A172 (cell line): ENCODE measurements at places on chromosomes 1 and 21.

DNA sequence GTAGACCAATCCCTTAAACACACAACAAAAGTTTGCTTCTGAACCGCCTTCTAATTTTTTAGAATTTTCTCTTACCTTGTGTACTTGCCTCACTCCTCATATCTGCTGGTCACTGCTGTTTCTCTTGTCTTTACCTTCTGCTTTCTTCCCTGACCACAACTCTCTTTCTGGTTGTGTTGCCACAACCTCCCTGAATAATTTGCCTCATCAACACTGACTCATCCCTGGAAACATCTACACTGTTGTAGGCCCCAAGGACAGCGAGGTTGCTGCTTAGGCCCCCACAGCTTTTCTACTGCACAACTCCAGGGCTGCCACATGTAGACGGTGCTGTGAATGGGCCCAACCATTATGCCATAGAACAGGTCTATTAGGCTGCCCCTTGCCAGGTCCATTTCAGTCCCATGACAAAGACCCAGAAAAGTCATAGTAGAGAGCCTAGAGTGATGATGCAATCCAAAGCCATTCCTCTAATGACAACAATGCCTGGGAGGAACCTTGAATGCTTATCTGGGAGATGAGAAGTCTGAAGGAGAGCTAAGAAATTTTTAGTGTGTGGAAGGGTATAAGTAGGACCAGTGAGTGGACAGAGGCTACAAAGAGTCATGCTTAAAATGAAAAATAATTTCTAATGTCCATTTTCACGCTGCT is 36.6 kb upstream of the LCE5A start:
- DNase-seq: no peak

GRCh38 chr21:43027846-43028731 is 47.5 kb downstream of the CBS start:
- no peak for DNase-seq

GRCh38 chr21:38352536-38353219 is 95.9 kb downstream of the KCNJ15 start:
- DNase-seq: peak; percentile 74

- no peak for DNase-seq
These were observed 233.0 kb upstream of the IRF2BP2 start for GRCh38 chr1:234842726-234843641.

- no peak for DNase-seq
These were observed 107.5 kb downstream of the RGL1 start for GRCh38 chr1:183912265-183912886.

DNA sequence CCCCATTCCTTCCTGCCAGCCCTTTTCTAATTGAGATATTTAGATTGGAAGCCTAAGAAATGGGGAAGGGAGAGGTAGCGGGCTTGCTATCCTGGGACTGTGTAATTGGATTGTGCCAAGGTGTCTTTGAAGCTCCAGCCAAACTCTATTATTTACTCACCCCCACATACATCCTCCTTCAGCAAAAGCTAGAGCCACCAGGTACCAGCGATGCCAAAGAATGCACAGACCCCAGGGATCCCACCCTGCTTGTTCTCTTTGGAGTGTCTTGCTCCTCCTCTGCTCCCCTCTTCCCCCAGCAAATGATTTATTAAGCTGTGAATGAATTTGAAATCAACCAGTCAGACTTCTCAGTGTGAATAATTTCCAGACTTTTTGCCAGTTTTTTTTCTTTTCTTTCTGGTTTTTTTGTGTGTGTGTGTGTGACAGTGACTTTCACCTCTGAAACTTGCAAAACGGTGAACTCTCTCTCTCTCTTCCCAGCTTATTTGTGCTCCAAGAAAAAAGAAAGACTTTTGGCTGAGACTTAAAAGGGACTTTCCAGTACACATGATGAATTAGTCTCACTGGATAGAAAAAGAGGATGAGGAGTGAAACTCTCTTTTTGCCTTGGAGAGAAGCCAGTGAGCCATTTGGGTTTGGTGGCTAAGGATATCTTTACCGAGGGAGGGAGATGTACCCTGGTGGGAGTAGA is 1.8 kb downstream of the VASH2 start:
- DNase-seq: no peak

DNA sequence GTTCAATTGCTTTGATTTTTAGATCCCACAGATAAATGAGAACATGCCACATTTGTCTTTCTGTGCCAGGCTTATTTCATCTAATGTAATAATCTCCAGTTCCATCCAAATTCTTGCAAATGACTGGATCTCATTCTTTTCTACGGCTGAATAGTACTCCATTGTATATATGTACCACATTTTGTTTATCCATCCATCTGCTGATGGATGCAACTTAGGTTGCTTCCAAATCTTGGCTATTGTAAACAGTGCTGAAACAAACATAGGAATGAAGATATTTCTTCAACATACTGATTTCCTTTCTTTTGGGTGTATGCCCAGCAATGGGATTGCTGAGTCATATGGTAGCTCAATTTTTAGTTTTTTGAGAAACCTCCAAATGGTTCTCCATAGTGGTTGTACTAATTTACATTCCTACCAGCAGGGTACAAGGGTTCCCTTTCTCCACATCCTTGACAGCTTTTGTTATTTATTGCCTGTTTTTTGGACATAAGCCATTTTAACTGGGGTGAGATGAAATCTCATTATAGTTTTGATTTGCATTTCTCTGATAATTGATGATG is 344.4 kb downstream of the KCTD3 start:
- peak; percentile 51 for DNase-seq

- DNase-seq: no peak
These were observed 489 bp downstream of the CELSR2 start for GRCh38 chr1:109249654-109250401.

DNA sequence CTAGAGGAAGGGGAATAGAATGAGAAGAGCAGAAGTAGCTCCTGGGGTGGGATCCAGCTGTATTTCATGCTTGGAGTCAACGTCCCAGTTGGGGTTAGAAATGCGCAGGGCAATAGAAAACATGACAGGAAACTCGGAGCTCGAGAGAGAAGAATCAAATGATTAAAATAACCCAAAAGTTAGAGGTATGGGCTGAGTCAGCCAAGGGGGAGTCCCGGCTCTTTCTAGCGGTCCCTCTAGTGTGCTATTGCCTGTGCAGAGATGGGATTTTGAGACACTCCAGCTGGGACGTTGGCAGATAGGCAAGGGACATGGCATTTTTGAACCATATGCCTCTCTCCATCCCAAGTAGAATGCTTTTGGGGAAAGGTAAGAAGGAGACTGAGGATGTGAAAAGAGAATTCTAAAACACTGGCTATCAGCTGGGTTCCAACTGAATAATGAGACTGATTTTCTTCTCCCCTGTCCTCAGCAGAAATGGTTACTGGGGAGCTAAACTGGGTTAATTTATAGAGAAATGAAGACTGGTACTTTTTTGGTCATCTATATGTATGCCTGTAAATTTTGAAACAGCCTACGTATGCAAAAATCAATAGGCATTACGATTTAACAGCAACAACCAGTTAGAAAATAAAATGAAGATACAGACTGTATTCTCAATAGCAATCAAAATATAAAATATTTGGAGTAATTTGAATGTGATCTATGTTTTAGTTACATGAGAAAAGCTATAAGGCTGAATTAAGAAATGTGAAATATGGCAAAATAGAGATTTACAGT is 7.0 kb upstream of the VPS26C start:
- no peak for DNase-seq

- no peak for DNase-seq
These were observed 8.5 kb downstream of the SSR2 start for GRCh38 chr1:156012051-156012817.

DNA sequence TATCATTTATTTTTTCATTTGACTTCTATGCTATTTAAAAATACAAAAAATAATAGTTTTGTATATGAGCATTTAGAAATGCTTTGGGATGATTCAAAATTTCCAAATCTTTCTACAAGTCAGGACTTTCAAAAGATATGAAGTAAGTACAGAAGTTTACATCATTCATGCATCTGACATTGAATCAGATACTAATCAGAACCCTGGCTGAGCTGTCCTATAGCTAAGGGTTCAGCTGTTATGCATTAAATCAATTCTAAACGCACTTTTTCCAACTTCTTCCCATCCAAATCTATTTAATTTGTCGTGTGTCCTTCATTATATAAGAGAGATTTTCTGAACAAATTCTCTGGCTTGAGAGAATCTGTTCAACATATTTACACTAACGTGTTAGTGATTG is 779.4 kb downstream of the LTN1 start:
- DNase-seq: no peak

DNA sequence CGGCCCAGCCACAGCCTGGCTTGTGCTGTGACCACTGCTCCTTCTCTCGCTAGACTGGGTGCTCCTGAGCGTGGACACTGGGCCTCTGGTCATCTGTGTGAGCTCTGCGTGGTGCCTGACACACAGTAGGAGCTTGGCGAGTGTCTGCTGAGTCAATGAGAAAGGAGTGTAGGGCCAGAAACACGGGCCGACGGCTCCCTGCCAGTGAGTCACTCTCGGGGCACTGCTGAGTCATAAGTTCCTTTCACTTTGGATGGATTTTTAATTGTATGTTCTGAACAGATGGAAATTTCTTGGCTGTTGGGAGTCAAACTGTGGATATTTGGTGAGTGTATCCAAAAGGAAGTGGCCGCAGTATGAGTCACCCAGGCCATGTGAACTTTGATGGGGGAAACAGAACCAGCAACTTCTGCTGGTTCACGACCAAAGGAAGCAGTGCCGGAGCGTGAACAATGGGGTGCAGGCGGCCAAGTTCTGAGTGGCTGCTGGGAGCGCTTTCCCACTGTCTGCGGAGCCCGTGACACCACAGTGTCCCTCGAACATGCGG is 41.0 kb upstream of the COL18A1 start:
- peak; percentile 100 for DNase-seq

DNA sequence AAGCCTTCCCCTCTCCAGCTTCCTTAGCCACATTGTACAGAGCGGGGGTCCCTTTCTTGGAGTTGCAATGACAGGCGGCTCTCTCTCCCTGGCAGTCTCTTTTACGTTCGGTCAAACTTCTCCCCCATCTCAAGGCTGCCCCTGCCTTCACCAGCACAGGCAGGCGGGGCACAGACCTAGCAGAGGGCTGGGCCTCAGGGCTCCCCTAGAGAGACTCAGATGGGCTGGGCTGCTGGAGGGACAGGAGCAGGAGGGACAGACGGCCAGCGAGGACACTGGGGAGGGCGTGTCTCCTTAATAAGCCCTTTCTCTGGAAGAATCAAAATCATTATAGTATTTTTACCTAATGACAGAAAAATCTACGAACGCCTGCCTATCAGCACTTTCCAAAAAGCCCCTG is 79.6 kb downstream of the CASZ1 start:
- DNase-seq: no peak

- no peak for DNase-seq
These were observed 83.6 kb upstream of the CASZ1 start for GRCh38 chr1:10880063-10880462.

- DNase-seq: peak; percentile 96
These were observed at the start of gene NUAK2 for GRCh38 chr1:205321162-205321958. NUAK2 (minus strand) TSS chr1:205321745; CDS start chr1:205321628, 117 bp downstream.

DNA sequence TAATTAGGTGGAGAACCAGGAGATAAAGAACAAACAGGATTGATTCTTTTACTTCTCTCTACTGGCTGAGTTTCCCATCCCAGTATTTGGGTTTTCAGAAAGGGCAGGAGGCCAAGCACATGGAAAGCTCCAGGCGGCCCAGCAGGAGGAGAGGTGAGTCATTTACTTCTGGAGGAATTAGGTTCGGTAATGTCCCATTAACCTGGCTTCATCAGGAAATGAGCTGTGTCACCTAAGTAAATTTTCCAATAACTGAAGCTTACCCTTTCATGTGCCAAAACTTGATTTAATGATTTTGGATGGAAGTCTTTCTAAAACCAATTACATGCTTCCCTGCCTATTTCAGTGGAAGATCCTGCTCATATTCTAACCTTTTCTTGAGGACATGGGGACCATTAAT is 257.6 kb upstream of the USP24 start:
- DNase-seq: peak; percentile 64

GRCh38 chr21:44952929-44953627 is 13.2 kb downstream of the SLX9 start:
- DNase-seq: no peak

- no peak for DNase-seq
These were observed 47.5 kb downstream of the HUNK start for GRCh38 chr21:31920275-31920674.

DNA sequence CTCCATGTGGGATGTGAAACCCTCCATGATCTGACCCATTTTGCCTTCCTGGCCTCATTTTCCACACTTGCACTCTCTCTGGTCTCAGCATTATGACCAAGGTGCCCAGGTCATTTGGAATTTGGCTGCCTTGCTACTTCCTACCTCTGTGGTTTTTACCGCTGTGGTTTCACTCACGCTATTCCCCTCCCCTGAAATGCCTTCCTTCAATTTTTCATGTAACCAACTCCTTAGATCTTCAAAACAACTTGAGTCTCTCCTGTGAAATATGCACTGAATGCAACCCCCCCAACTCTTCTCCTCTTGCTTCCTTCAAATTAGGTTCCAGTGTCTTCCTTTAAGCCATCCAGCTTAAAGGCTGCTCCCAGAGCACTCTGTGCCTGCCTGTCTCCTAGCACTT is 50.1 kb downstream of the PHC2 start:
- DNase-seq: no peak

DNA sequence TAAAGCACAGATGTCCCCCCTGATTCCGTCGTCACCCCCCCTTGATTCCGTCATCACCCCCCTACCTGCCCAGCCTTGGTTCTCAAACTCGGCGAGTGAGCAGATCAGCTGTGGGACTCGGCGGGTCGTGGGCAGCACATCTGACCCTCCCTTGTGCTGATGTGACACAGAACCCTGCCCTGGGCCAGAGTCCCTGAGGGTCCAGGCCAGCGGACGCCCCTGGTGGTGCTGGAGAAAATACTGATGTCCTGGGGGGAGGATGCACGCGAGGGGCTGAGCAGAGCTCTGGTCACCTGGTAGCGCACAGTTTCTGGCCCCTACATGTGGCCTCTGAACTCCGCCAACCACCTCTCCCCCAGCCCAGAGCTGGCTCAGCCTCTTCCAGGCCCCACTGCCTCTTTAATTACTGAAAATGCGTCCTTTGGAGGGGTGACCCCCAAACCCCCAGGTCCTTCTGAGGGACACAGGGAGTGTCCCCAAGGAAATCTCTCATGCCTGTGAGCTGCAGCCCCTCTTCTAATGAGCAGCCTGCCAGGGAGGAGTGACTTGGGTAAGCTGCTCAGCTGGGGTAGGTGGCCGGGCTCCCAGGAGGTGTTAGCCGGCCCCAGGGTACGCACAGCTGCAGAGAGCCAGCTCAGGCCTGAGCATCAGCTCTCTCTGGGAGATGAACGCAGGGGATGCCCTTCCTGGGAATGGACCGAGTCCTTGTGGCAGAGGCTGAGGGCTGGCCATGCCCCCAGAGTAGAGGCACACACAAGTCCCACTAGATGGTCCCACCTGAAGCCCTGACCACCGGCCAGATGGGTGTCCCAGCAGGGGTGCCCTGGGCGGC is 129.5 kb upstream of the ARHGEF16 start:
- no peak for DNase-seq
